Activated naive CD4-positive, alpha-beta T cell treated with anti-CD3 and anti-CD28 coated beads, Interleukin-2, amount 50 U/mL, for 72 hours (primary cell): ENCODE measurements at places on chromosomes 7 and 10.

DNA sequence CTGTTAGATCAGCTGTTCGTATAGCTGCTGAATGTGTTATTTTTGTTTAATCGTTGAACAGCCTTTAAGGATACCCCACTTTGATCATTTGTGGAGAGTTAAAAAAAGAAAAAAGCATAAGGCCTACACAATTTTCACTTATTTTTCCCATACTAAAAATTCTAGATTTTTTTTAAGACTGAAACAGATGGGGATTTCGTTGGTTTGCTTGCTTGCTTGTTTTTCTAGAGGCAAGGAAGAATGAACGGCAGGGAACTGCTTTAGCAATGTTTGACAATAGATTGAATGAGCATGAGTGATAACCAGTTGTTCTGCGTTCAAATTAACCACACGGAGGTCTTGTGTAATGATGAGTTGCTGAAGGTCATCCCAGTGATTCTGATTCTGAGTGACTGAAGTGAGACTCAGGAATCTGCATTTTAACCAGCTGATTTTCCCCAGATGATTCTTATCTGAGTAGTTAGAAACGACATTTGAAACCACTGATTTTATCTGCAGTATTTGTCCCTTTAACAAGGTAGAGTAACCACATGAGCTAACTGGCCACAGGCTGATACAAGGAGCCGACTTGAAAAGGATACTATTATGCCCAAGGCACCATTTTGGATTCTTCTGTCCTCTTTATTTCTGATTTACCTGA, 85.9 kb downstream of the GPR37 start:
- no peak for DNase-seq

DNA sequence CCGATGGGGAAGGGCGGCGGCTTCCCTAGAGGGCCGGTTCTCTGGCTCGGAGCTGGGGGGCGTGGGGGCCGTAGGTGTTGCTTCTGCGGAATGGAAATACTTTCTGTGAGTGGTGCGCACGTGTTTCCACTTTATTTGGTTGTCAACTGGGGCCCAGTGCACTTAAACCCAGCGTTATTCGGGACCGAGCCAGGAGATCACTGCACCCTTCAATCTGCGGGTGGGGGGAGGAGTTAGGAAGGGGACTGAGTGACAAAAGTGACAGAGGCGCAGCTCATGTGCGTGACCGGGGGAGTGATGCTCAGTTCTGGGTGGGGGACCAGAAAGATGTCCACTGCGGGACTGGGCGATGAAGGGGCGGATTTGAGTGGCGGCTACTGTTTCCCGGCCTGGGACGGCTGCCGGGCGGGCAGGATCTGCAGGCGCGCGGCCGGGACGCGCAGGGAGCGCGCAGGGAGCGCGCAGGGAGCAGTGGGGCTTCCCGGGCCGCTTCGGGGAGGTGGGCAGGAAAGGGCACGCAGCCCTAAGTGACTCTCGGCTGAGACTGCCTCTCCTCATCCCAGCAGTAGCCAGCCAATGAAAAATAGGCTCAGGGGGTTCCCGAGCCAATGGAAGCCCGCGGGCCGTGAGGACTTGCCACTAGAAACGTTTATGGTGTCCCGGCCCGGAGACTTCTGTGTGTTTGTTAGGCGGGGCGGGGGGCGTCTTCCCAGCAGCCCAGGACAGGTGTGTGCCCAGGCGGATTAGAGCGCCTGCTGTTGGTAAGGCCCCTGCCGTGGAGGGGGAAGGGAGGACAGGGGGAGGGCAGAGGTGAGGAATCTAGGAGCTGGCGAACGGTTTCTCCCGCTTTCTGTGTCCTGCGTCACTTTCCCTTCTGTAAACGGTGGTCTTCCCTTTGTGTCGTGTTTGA, 54.3 kb upstream of the KDM7A start:
- DNase-seq = peak; percentile 65

DNA sequence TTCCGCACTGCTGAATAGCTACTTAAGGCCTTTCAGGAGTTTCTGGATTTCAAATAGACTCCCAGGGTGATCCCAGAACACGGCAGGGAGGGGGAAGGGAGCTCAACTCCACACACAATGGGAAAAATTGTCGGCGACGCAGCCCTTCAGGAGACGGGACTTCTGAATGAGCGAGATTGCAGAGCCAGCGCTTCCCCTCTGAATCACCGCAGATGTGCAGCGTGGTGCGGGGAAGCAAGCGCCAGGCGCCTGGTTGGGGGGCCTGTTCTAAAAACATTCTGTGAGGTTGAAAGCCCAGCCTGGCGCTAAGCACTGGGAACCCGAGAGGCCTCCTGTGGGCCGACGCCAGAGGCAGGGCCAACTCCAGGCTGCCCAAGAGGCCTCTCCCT, 163.3 kb downstream of the MAD1L1 start:
- DNase-seq = no peak

GRCh38 chr7:36301914-36302771, 87.5 kb upstream of the ANLN start:
- DNase-seq = no peak

GRCh38 chr10:56269181-56269580, 91.9 kb downstream of the ZWINT start:
- no peak for DNase-seq

DNA sequence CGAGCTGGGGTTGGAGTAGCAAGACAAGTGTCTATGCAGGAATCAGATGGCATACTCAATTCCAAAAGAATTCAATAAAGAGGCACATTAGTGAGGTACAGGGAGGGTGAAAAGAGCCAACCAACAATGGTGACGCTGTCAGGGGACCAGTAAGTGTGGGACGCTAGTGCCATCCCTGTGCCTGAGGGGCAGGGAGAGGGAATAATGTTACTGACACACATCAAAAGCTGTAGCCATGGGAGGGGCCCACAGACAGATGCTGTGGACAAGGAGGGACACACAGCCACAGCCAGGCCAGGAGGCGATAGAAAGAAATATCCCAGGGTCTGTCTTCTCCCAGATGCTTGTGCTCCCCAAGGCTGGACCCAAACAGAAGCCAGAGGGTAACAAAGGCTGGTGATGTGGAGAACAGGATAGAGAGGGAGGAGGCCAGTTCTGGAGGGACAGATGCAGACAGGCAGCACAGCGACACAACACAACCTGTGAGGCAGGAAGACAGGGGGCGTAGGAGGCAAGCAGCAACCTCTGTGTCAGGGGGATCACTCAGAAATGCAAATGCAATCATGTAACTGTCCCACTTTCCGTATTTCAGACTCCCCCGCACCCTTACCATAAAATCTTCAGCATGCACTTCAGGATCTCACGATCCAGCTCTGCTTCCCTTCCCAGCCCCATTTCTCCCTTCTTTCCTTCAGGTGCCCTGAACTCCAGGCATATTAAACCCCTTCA, 240.5 kb upstream of the FZD8 start:
- DNase-seq = no peak

- DNase-seq = no peak
Observed at GRCh38 chr7:94366163-94366562, 28.5 kb upstream of the COL1A2 start.

GRCh38 chr7:83947260-83947659, 247.3 kb downstream of the SEMA3A start:
- DNase-seq = no peak

GRCh38 chr7:139252451-139252850, 21.4 kb downstream of the UBN2 start:
- DNase-seq = no peak

DNA sequence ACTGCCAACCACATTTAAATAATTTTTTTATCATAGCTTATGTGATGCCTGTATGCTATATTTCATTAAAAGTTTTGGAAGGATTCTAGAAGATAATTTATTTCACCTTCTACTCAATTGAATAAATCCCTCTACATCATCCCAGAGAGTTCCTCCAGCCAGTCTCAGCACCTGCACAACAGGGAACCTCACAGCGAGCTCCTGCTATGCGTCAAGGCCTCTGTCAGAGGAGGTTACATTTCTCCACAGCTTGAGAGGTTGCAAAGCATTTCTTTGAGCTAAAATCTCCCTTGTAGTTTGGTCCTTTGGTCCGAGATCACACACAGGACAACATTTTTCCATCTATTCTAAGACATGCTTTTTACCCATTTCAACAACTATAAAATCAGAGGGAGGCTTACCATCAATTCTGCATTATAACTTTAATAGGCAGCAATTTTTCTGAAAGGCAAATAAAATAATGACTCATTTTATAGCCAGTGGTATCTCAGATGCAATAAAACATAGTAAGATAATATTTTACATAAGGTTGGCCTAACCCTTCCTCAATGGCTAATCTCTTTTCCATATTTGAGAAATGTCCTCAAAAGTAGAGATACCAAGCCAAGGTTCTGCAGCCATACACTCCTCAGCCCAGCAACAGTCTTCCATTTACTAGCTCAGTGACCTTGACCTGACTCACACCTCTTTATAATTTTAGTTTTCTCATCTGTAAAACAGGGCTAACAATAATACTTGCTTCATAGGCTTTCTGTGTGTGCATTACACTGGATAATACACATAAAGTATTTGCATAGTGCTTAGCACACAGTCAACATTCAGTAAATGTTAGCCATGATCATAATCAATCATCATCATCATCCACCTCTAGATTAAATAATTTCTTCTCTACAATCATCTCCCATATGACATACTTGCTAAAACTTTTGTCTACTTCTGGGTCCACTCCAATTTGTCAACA, 68.8 kb downstream of the DOCK4 start:
- no peak for DNase-seq

GRCh38 chr10:111107846-111108245, 31.0 kb downstream of the ADRA2A start:
- no peak for DNase-seq

DNA sequence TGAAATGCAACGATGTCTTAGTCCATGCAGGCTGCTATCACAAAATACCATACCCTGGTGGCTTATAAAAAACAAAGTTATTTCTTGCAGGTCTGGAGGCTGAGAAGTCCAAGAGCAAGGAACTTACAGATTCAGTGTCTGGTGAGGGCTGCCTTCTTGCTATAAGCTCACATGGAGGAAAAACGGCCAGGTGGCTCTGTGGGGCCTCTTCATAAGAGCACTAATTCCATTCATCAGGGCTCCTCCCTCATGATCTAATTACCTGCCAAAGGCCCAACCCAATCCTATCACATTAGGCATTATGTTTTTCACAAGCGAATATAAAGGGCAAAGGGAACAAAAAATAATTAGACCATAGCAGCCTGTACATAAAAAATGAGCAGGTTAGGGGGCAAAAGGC, 35.4 kb downstream of the PAPSS2 start:
- no peak for DNase-seq

DNA sequence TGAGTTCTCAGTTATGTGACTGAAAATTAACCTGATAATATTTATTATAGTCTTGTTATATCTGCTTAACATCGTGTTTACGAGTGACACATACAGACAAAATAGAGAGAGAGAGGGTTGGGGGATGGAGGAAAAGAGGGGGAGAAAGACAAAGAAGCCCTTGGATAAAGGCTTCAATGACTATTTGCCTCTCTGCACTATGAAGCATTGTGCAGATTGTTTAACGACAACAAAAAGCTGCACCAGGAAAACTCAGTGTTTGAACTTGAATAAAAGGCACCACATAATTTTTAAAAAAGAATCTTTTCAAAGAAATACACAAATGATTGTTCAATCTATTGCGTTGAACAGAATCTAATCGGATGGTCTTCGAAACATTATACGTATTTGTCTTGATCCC, 27.8 kb downstream of the MAGI2 start:
- no peak for DNase-seq

- DNase-seq = no peak
Observed at GRCh38 chr10:14162629-14163344, 167.9 kb downstream of the FRMD4A start.

DNA sequence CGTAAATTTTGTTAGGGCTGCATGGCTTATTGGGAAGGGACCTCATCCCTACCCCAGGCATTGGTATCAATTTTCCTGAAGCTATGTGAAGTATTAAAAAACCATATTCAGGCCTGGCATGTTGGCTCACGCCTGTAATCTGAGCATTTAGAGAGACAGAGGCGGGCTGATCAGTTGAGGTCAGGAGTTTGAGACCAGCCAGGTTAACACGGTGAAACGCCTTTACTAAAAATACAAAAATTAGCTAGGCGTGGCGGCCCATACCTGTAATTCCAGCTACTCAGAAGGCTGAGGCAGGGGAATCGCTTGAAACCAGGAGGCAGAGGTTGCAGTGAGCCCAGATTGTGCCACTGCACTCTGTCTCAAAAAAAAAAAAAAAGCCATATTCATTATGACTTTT, 7.1 kb downstream of the TASOR2 start:
- no peak for DNase-seq

DNA sequence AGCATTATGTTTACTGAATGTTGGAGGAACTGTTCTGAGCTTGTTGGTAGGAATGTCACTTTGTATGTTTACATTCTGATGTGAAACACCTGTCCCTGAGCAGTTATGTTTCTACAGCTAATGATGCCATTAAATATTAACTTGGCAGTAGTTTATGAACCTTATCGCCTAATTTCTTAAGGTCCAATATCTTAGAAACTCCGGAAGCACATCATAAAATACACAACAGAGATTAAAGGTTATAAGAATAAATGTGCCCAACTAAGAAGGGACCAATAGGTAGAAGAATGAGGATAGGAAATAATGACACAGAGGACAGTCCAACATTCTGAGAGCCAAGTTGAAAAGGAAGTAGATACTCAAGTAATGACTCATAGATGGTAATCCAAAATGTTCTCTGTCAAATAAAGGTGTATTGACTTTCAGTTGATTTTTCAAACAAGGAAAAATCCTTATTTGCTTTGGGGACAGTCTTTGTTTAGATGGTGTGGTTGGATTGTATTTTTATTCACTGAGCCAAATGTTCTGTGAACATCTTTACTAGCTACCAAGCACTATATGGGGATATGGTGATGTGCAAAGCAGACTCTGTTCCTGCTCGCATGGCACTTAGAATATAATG, 31.9 kb downstream of the LCOR start:
- no peak for DNase-seq

DNA sequence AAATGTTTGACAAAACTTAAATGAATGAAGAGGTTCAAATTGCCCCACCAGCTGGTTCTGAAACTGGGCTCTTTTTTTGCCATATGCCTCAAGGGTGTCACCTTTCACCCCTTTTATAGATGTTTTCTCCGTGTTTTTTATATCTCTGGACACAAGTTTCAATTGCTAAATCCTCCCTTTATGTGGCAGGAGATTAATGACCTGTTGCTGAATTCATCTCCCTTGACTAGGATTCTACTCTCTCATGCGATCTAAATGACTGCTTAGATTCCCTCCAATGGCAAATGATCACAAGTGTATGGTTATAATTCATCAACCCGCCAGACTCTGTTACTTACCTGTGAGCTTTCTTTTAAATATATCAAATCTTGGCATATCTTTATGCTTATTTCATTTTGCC, 677.0 kb upstream of the POT1 start:
- no peak for DNase-seq

- DNase-seq = peak; percentile 55
Observed at GRCh38 chr7:40717242-40717641, 582.4 kb downstream of the SUGCT start.
